IPS-NIHi11 (cell line): ENCODE measurements at places on chromosomes 3 and 15.
A peak's percentile ranks its signal among the peaks of the same experiment; 100 is the strongest.

- DNase-seq: no peak
Measured at GRCh38 chr15:27092390-27092789, 121.4 kb downstream of the GABRG3 start.

GRCh38 chr3:194100856-194101390, 35.0 kb upstream of the HES1 start:
- no peak for DNase-seq

- DNase-seq: peak; percentile 78
Measured at GRCh38 chr15:91224755-91225380, 124.8 kb downstream of the SV2B start.

DNA sequence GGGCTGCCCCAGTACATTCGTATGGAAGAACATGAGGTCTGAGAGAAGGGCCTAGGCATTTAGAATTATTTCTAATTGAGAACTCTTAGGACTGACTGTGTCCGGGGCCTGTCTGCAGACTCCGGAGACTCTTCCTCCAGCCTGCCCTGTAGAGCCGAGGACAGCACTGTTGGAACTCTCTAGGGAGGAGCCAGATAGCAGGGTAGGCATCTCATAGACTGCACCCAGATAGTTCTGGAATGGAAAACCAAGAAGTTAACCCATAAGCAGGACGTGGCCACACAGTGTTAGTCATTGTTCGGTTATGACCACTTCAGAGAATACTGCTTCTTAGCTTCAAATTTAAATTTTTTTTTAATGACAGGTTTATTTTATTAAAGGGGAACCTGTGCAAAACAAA, 59.5 kb downstream of the SNRK start:
- DNase-seq: no peak

DNA sequence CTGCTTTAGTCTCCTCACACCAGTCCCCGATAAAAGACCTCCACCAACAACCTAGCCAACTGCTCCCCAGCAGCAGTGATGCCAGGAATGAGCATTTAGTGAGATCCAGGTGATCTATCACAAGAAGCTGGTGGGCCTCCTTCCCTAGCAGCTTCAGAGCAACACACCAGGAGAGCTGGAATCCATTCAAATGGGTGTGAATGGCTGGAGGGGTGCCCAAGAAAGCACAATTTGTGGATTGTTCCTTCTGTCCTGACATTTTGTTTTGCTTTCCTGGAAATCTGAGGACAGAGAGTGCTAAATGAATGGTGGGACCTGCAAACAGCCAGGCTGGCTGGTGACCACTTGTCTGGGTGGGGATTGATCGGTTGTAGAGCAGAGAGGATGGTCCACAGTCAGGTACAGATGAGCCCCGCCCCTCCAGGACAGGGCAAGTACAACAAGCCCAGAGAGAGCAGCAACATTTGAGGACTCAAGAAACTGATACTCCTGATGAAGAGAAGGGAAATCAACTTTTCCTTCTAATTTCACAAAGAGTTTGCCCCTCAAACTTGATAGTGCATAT, 316.8 kb downstream of the VPS13C start:
- DNase-seq: no peak

DNA sequence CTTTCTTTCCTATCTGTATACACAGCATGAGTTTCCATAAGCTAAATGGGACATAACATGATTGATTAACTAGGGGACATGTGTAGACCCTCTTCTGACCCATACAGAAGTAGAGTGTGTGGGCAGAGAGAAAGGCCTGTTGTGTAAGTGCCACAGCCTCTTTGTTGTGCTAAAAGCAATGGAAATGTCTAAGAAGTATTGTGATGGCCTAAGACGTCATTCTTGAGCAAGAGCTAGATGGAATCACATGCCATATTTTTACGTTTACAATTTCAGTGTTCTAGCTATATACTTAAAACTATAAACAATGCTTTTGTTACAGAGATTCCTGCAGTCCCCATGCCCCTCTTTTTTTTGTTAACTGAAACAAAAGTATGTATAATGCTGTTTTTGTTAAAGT, 61.9 kb downstream of the CD47 start:
- DNase-seq: no peak

DNA sequence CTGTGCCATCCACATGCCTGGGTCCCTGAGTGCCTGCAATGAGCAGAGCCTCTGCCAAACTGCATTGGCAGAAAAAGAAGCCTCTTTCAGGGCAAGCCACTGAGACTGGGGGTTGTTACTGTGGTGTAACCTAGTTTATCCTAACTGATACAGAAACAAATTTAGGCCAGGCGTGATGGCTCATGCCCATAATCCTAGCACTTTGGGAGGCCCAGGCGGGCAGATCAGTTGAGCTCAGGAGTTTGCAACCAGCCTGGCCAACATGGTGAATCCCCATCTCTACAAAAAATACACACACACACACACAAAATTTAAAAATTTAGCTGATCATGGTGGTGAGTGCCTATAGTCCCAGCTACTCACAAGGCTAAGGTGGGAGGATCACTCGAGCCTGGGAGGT, 221.6 kb downstream of the TBC1D2B start:
- no peak for DNase-seq

DNA sequence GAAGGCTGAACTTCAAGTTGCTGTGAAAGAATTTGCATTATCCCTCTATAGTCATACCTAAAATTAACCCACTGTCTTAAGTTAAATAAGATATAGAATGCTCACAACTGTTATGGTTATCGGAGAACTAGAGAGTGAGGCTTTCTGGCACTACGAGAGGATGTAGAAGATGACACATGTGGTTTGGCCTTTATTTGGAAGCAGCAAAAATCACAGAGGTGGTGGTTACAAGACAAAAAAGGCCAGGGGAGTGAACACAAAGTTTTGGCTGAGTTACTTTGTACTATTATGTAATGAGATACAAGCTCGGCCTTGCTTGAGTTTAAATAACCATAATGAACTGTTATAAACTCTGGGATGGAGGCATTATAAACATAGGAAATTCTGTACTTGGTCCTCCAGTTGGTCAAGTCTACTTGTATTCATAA, 78.3 kb upstream of the ICE2 start:
- DNase-seq: no peak

DNA sequence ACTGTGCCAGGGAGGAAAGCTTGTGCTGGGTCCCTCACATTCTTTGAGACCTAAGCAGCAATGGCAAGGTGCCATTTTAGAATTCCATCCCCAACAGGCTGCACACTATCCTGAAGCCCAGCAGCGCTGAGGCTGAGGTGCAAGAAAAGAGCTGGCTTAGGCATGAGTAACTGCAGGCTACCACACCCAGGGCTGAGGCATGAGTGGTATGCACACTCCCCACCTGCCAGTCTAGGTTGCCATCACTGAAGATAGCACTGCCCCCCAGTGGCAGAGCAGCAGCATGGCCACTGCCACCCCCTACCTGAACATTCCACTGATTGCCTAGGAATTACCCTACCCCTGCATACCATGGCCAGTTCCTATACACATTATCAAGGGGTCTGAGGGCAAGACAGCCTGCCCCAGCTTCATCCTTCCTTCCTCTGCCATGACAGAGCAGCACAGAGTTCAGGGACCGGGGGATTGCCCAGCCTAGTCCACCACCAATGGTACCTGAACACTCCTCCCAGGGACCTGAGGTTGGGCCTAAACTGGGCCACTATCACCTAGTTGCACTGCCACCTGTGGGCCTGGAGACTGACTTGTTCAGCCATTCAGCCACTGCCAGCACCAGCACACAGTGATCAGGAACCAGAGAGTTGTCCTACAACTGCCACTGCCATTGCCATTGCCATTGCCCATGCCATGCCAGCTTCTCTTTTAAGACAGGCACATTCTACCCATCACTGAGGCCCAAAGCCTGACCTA, 129.8 kb downstream of the SATB1 start:
- DNase-seq: peak; percentile 81

GRCh38 chr3:83321891-83322290, 1560.4 kb upstream of the GBE1 start:
- no peak for DNase-seq
